ENCODE measurements at places on chromosomes 3 and 15. TPM values are rescaled to one million over a fixed set of nuclear protein-coding genes. Genes with fewer than 3 reads are reported as not detected.

TMIE gene
- 0.13 TPM for polyA plus RNA-seq

SLC51B gene
- not detected for polyA plus RNA-seq

ADIPOQ gene
- not detected for polyA plus RNA-seq

CD80 gene
- 4.7 TPM for polyA plus RNA-seq

PLSCR2 gene
- 9.1 TPM for polyA plus RNA-seq

TRIM42 gene
- polyA plus RNA-seq, result not detected
